Right renal cortex interstitium (tissue), 3 donors: ENCODE measurements at places on chromosomes 11 and 22. TPM values are rescaled to one million over a fixed set of nuclear protein-coding genes. Genes with fewer than 3 reads are reported as not detected.

- DNase-seq, result no peak
Measured at GRCh38 chr11:26729284-26729683, 7.4 kb upstream of the SLC5A12 start.

DNA sequence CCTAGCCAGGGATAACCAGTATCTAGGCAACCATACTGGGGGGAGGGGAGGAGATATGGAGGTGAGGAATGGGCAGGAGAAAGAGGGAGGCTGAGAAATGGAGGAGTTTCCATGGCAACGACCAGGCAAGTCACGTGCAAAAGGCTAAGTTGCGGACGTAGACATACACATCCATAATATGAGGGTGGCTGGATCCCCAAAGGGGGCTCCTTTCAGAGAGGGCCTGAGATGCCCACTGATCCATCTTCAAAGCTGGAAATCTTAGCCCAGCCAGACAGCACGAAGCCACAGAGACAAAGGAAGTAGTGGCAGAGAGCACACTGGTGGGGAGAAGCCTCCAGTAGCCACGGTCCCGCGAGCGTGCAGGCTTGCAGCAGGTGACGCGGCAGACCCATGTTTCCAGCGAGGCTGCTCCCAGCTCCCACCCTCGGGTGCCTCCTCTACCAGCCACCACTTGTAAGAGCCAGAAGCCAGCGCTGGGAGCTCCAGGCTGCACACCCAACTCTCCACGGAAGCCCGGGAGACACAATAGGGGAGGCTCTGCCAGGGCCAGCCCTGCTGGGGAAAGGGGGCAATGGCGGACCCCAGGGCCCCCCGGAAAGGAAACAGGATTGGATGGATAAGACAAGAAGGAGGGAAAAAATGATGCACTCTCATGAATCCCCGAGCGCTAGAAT lies 938 bp downstream of the FXYD6 start:
- DNase-seq, result no peak

- no peak for DNase-seq
Measured at GRCh38 chr11:67640021-67640757, 626 bp upstream of the TBX10 start.

- DNase-seq, result no peak
Measured at GRCh38 chr11:35139722-35140282, 831 bp downstream of the CD44 start.

MPZL2 gene
- 21.1 TPM for polyA plus RNA-seq

- no peak for DNase-seq
Measured at GRCh38 chr22:49882519-49883293, 29.1 kb downstream of the ZBED4 start.

DNA sequence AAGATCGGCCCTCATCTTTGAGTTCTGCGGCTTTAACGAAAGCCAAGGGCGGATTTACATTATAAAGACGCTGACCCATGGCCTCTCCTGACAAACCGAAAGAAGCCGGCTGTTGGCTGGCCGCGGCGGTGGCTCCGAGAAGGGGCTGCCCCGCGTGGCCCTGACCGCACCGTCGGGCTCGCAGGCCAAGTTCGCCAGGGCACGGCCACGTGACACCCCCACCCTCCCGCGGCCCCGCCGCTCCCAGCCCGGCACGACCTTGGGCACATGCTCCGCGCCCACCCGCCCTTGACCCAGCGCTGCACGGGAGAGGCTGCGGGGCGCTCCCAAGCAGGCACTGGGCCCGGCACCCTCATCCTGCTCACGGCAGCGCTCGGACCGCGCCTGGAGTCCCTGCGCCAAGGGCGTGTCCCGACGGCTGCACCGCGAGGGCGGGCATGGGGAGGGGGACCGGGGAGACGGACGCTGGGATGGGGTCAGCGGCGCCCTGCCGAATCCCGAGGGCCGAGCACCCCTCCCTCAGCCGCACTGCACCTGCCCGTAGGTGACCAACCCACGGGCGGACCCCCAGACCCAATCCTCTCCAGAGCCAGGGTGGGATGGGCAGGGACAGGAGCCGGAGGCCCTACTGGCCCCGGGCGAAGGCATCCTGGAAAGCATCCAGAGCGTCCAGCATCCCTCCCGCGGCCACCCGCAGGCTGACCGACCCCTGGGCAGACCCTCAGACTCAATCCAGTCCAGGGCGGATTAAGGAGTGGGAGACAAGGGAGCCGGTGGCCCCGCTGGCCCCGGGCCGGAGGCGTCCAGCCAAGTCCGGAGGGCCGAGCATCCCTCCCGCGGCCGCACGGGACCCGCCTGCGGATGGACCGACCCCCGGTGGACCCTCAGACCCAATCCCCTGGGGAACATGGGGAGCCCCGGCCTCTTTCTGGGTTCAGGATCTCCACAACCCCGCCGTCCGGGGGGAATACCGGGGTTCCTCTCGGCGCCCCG lies 759 bp downstream of the CPT1A start:
- no peak for DNase-seq
